ENCODE measurements at places on chromosomes 7 and 10.

GRCh38 chr7:119105381-119105780, 880.9 kb downstream of the ANKRD7 start:
- no peak for DNase-seq

- no peak for DNase-seq
Observed at GRCh38 chr10:119221201-119221600, 13.8 kb downstream of the GRK5 start.

DNA sequence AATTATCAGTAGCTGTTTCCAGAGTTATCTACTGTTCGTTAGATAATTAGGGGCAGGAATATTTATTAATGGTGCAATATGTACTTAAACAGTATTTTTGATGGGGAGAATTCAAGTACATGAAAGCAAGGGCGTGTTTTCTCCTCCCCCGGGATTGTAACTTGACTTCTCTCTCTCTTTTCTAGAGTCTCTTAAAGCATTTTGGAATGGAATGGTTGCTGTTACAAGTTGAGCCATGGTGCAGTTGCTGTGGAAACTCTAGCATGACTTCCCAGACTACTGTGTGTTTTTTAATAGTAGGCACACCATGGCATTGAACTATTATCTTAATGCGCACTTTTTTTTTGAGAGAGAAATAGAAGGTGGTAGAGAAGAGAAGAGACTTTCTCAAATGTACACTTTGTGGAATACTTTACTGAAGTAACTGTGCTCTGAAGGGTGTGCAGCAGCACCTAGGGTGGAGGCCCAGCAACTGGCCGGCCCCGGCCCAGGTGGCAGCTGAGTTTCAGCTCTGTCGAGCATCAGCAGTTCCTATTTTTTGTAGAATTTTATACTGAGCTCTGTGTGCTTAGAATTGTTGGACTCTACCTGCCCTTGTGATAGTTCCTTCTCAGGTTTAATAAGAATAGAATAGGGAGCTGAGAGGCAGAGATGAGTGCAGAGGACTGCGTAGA, 64.4 kb downstream of the CCNY start:
- no peak for DNase-seq

GRCh38 chr7:28900311-28900710, 57.8 kb downstream of the TRIL start:
- no peak for DNase-seq

DNA sequence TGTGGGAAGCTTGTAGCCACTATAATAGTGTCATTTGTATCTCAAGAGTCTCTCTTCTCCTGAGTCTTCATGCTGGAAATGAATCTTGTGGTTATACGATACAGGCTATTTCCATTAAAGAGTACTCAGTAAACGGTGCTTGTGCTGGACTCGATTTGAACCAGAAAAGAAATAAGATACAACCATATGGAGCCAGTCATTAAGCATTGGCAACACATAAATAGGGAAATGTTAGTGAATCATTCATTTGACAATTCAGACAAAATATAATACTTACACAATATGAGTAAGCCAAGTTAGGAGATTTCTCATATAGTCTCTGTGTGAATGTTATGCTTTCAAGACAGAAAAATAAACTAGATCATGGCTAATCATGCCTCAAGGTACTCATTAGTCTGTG, 356.8 kb downstream of the PLXDC2 start:
- DNase-seq = no peak

DNA sequence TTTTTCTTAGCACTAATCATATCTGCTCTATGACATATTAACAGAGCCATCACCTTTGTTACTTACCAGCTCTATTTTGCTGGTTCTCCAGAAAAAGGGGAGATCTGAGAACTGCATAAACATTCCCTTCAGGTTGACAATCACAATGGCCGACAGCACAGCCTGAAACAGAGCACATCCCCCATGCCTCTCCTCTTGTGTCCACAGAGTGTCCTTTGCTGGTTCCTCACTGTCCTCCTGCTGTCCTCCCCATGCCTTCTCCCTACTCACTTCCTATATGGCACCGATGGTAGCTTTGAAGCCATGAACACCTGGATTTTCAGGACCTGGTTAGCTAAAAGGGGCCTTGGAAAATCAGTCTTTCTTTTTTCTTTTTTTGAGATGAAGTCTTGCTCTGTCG, 41.8 kb downstream of the PSMC2 start:
- DNase-seq = no peak

DNA sequence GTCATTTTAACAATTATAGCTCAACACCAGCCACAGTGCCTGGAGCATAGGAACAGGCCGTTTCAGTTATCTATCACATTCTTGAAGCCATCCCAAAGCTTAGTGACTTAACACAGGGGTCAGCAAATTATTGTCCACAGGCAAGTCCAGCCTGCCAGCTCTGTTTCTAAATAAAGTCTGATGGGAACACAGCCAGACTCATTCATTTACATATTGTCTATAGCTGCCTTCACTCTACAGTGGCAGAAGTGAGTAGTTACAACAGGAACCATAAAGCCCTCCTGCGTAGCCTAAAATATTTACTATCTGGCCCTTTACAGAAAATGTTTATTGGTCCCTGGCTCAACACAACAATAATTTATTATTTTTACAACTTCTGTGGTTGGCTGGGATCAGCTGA, 407.5 kb upstream of the AUTS2 start:
- no peak for DNase-seq

- DNase-seq = no peak
Observed at GRCh38 chr10:126302476-126302756, 85.9 kb downstream of the ADAM12 start.

DNA sequence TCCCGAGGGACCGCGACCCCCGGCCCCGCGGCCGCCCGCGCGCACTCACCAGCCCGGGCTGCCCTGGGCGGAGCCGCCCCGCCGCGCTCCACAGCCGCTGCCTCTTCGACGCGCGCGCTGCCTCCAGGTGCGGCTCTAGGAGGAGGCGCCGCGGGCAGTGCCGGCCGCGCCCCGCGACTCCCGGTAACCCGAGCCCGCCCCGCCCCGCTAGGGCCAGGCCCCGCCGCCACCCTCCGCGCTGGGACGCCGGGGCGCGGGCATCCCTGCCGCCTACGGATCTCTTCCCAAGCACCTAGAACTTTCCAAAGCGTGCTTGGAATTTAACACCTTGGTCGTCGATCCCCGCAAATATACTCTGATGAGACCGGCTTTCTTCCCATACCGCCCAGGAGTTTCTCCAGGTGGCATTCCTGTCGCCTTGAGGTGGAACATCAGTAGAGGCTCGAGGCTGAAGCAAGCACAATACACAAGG, at the start of gene SLC26A5:
TSS of gene SLC26A5 (minus strand) at position 159 of the 472 bp plus-strand sequence. CDS start 24,693 bp downstream, outside the sequence.
- no peak for DNase-seq

DNA sequence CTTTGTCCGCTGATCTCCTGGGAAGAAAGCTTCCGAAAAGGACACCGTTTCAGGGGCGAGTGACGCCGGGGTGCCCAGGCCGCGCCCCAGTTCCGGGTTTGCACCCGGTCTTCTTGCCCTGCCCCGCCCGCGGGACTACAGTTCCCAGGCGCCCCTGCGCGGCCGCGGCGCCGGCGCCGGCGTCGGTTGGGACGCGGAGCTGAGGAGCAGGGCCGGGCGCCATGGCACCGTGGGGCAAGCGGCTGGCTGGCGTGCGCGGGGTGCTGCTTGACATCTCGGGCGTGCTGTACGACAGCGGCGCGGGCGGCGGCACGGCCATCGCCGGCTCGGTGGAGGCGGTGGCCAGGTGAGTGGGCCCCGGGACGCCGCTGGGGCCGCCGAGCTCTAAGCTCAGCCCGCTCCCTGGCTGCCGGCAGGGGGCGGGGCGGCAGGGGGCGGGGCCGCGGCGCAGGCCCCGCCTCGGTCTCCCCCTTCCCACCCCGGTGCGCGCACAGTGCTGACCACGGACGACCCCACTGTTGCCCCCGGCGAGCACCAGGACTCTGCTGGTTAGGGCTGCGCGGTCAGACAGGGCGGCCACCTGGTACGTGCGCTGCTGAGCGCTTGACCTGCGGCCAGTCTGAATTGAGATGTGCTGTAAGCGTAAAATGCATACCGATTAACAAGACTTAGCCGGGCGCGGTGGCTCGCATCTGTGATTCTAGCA, at the start of gene LHPP:
TSS of gene LHPP (plus strand) at position 182 of the 706 bp plus-strand sequence. CDS start at position 222, 40 bp downstream.
- DNase-seq = peak; percentile 80

- no peak for DNase-seq
Observed at GRCh38 chr7:91082038-91082437, 182.2 kb upstream of the FZD1 start.

- no peak for DNase-seq
Observed at GRCh38 chr7:123979876-123980275, 53.0 kb downstream of the TMEM229A start.

DNA sequence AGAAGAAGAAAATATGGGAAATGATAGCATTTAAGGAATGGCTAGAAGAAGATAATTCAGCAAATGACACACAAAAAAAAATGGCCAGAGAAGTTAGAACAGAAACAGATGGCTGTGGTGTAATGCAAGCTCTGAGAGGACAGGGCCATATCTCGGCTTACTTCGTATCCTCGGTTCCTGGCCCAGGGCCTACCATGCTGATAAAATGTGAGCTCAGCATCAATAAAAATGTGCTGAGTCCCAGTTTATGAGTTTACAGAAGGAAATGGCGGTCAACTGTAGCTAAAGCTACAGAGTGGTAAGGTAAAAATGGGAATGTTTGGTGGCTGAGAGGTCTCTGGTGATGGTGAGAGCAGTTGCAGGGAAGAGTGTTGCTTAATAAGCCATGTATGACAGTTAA, 40.8 kb downstream of the HBP1 start:
- no peak for DNase-seq

- DNase-seq = no peak
Observed at GRCh38 chr10:10911471-10911921, 106.2 kb upstream of the CELF2 start.

DNA sequence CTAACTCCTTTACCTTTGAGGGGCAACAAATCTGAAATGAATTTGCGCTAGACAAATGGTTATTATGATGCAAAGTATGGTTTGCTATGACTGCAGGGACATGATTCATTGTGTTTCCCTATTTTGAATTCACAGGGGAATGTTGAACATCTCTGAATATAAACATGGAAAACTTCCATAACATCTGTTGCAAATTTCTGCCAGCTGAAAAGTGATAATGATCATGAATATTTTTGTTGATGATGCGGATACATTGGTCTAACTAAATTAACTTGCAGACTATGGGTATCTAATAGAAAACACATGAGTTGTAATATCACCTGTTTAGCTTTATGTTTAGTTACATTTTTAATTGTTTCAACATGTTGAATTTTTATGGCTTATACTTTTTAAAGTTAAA, 1325.5 kb downstream of the REEP3 start:
- no peak for DNase-seq

GRCh38 chr10:87671139-87671815, 11.6 kb downstream of the PAPSS2 start:
- no peak for DNase-seq

DNA sequence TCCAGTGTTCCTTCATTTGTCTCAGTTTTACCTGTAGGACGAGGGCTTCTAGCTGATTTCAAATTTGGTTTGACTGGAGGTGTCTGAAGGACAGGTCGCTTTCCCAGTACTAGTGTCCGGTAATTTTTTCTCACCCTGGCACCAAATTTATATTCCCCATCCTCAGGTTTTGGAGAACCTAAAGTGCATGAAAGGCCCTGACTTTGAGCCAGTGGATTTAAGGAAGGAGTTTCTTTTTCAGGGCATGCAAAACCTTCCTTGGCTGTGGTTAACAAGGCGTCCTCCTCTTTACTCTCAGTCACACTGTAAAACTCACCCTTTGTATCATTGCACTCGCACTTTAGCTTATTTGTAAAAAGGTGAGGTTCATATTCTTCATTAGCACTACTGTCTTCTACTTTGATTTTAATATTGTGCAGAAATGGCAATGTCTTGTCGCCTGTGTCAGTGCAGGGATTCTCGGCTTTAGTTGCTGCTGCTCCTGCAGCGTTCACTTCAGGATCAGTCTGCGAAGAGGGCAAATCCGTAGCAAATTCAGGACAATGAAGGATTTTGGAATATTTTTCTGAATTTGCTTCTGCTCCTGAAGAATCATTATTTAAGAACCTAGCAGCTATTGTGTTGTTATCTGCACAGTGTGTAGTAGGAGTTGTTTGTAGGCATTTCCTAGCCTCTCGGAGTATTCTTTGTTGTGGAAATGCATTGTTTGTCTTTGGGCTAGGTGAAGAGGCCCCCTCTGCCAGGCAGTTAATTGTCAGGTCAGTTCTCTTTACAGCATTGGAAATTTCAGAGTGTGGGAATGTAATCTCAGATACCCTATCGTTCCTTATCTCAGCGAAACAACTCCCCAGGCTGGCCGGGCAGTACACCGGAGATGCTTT, 9.9 kb downstream of the SKIDA1 start:
- DNase-seq = no peak

- no peak for DNase-seq
Observed at GRCh38 chr10:100175875-100176274, 10.0 kb downstream of the ERLIN1 start.

GRCh38 chr7:154741131-154741530, 261.8 kb downstream of the PAXIP1 start:
- no peak for DNase-seq

GRCh38 chr10:93346108-93346507, 136.0 kb downstream of the MYOF start:
- DNase-seq = no peak

- no peak for DNase-seq
Observed at GRCh38 chr10:108735380-108735779, 1187.9 kb downstream of the XPNPEP1 start.

GRCh38 chr7:121366852-121367431, 29.2 kb downstream of the FAM3C start:
- DNase-seq = no peak

GRCh38 chr10:23110722-23111516, 15.5 kb downstream of the MSRB2 start:
- no peak for DNase-seq

DNA sequence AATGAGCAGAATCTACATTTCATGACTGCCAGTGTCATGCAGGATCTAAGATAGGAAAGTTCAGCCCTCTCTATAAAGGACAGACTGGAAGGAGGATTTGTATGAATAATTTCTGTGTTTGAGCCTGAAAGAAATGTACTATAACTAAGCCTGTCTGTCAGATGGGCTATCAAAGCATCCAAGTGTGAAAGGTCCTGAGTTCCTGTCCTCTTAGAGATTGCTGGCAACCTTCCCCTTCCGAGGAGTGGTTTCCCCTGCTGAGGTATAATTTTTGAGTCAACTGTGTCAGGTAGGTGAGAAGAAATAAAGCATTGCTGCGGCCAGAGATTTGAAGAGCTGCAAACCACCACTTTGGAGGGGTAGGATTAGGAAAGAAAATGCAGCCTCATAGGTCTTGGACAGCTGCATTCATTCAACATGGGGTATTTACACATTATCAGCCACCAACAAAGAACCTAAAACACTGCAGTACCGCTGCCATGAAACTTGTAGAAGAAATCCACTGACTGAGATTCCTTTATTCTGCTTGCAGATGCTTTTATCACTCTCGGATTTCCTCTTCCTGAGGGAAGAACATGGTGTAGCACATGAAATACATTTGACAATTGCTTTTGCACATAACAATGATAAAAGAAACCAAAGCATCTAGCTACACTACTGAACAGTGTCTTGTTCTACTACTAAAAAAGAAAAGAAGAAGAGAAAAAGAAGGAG, 189.1 kb downstream of the DGKI start:
- DNase-seq = no peak

GRCh38 chr10:32005050-32005449, 51.2 kb downstream of the KIF5B start:
- no peak for DNase-seq
